AG10803 (cell line): ENCODE measurements at places on chromosomes 4 and X.
A peak's percentile ranks its signal among the peaks of the same experiment; 100 is the strongest.

GRCh38 chr4:168496834-168497233, at the start of gene PALLD:
Gene PALLD, plus strand, starts transcription at chr4:168497052.
- DNase-seq = peak; percentile 56

GRCh38 chr4:2489841-2490552, 21.1 kb downstream of the RNF4 start:
- peak; percentile 23 for DNase-seq

DNA sequence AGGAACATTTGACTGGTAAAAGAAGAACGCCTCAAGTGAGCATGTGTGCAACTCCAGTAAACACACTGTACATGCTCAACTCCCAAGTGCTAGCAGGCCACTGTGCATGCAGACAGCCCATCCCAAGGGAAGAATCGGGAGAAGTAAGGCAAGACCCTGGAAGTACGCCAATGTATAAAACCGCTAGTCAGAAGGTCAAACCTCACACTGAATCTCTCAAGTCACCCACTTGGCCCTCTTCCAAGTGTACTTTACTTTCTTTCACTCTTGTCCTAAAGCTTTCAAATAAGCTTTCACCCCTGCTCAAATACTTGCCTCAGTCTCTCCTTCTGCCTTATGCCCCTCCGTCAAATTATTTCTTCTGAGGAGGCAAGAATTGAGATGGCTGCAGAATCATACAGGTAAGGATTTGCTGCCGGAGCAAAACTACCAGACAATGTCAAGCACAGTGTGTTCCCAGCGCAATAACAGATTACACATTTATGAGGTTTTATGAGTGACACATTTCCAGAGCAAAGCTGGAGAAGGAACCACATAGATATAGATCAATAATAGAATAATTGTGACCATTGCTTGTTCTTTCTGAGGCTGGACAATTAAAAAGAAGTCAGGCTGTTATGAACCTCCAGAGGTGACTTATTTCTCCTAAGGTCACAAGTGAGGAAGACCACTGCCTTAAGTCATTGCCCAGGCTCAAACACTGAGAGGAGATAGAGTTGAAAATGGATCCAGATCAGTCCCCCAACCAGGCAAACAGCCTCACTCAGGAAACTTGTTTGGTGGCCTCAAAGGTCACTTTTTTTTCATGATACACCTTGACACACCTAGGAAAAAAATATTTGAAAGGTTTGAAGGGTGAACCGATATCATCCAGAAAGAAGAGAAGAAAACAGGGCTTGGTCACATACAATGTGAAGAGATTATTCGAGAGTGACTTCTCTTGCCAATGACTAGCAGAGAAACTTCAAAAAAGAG, 26.3 kb downstream of the CXCL1 start:
- DNase-seq = no peak

GRCh38 chr4:95129821-95130311, 372.1 kb downstream of the BMPR1B start:
- peak; percentile 99 for DNase-seq

- peak; percentile 37 for DNase-seq
These were observed 6.7 kb upstream of the RUFY3 start for GRCh38 chr4:70715097-70715496.

DNA sequence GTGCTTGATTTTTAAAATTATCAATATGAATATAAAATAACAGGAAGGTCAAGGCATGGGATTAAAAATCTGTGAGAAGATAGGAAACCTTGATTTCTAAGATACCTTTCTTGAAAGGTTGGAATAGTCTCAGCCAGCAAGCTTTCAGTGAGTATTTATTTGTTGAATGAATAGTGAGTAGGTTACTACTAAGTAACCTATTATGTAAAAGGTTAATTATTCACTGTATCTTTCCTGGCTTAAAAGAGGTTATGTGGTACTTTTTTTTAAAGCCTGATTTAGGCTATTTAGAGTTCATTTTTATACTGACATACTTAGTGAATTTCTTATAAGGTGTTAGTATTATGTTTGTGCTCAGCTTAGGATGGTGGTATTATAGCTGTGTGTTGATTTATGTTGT, 123.5 kb downstream of the PTPN13 start:
- no peak for DNase-seq

- DNase-seq = no peak
These were observed 290.0 kb downstream of the IL15 start for GRCh38 chr4:141926406-141926805.

DNA sequence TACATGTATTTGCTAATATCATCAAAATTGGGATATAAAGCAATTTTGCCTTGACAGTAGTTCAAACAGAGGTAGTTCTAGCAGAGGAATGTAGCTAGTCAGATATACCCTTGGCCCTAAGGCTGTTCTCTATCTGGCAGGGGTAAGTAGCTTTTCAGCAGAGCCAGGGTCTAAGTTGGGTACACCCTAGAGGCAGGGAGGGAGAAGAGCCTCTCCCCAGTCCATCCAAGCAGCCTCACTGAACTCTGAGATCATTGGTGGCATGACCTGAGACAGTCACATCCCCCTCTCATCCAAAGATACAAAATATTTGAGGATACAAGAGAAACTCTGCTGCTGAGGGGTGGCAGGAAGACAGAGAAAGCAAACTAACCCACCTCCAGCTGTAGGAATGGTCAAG, 343.7 kb downstream of the DHX15 start:
- DNase-seq = no peak

DNA sequence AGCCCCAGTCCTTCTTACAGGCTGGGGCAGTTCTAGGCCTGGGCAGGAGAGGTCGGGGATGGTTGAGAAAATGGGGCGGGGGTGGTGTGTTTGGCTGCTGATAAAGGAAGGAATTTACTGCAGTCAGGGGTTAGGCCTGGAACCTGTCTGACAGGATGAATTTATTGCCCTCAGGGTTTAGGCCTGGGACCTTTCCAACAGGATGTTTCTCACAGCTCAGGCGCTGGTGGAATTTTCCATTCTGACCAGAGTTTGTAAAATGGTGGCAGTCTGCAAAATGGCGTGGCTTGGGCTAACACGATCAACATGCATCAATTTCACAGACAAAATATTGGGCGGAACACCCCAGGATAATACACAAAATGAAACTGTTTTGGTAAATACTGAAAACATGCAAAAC, 83.5 kb upstream of the SPIN4 start:
- DNase-seq = peak; percentile 1

DNA sequence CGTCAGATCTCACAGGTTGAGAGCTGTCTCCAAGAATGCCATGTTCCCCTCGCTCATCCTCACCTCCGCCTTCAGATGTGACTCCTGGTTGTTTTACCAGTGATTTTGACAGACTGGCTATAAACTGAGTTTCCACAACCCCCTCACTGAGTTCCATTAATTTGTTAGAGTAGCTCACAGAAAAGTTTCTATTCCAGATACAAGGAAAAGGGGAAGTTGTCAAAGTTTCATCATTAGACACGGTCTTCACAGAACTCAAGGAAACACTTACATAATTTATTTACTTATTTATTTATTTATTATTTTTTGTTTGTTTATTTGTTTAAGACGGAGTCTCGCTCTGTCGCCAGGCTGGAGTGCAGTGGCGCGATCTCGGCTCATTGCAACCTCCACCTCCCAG, 55.7 kb upstream of the IQSEC2 start:
- DNase-seq = no peak
